ENCODE measurements at places on chromosomes 13 and 19.
A peak's percentile ranks its signal among the peaks of the same experiment; 100 is the strongest.

- no peaks in the 10 kb centered on the region for H3K4me1 ChIP-seq
- no peak overlapping the region for H3K27ac ChIP-seq
- no peaks in the 10 kb centered on the region for H3K36me3 ChIP-seq
- H3K4me3 ChIP-seq, result no peak overlapping the region
- no peaks in the 10 kb centered on the region for H3K27me3 ChIP-seq
Measured at GRCh38 chr13:44715287-44716230, 139.4 kb upstream of the TSC22D1 start.

- H3K27me3 ChIP-seq, result no peaks in the 10 kb centered on the region
- no peaks in the 10 kb centered on the region for H3K36me3 ChIP-seq
- H3K4me3 ChIP-seq, result no peak overlapping the region
- DNase-seq, result no peak
- no peak overlapping the region for H3K27ac ChIP-seq
Measured at GRCh38 chr13:37616131-37616530, 17.6 kb upstream of the POSTN start.

- H3K27ac ChIP-seq, result no peak overlapping the region
- H3K4me1 ChIP-seq, result no peaks in the 10 kb centered on the region
- H3K36me3 ChIP-seq, result no peaks in the 10 kb centered on the region
- no peak for DNase-seq
- no peak overlapping the region for H3K4me3 ChIP-seq
Measured at GRCh38 chr19:28535352-28535775, 677.6 kb downstream of the UQCRFS1 start.

GRCh38 chr19:6577476-6578125 is 13.3 kb downstream of the CD70 start:
- no peak for DNase-seq
- H3K27me3 ChIP-seq, result no peaks in the 10 kb centered on the region
- no peaks in the 10 kb centered on the region for H3K4me1 ChIP-seq
- H3K36me3 ChIP-seq, result no peaks in the 10 kb centered on the region
- peak overlapping the region; percentile 29 for H3K27ac ChIP-seq

GRCh38 chr13:96415831-96416385 is 326.0 kb downstream of the HS6ST3 start:
- H3K36me3 ChIP-seq, result no peaks in the 10 kb centered on the region
- H3K27me3 ChIP-seq, result no peaks in the 10 kb centered on the region
- H3K27ac ChIP-seq, result no peak overlapping the region
- DNase-seq, result no peak

- DNase-seq, result no peak
- H3K27me3 ChIP-seq, result no peaks in the 10 kb centered on the region
- H3K36me3 ChIP-seq, result peaks cover 10% of the 10 kb centered on the region
- H3K4me3 ChIP-seq, result no peak overlapping the region
Measured at GRCh38 chr19:6223461-6224307, 56.1 kb downstream of the MLLT1 start.

GRCh38 chr13:27622102-27622820 is 569 bp downstream of the POLR1D start:
- H3K36me3 ChIP-seq, result peaks cover 13% of the 10 kb centered on the region
- no peaks in the 10 kb centered on the region for H3K27me3 ChIP-seq
- no peak for DNase-seq
- H3K4me1 ChIP-seq, result peaks cover 12% of the 10 kb centered on the region

DNA sequence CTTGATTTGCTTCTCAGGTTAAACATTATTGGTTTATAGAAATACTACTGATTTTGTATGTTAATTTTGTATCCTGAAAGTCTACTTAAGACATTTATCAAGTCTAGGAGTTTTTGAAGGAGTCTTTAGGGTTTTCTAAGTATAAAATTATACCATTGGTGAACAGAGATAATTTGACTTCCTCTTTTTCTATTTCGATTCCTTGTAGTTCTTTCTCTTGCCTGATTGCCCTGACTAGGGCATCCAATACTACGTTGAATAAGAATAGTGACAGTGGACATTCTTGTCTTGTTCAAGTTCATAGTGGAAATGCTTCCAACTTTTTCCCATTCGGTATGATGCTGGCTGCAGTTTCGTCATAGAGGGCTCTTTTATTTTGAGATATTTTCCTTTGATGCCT is 807.5 kb upstream of the SLC10A2 start:
- DNase-seq, result no peak
- no peaks in the 10 kb centered on the region for H3K27me3 ChIP-seq
- H3K4me3 ChIP-seq, result no peak overlapping the region

DNA sequence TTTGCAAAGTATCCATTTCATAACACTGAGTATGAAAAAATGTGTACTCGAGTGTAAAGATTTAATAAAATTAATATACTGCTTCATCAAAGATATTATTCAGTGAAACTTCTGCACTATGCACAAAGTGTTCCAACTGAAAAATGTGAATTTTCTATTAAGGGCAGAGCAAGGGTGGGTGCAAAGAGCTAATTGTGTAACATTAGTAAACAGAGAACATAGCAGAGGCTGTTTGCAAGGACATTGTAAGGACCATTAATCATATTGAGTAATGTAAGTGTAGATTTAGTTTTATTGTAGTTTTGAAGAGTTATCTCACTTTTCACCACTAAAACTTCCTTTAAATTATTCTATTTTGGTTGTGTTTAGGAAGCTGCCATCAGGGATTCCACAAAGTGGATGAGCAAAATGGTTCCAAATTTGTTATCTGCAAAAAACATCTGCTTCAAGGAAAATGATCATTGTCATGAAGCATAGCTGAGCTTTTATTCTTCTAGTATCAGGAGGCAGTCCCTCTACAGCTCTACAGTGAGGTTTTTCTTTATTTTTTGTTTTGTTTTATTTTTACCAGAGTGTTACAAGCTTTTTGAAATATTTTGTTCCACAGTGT is 1375.4 kb downstream of the SLITRK1 start:
- H3K27ac ChIP-seq, result no peak overlapping the region
- no peaks in the 10 kb centered on the region for H3K27me3 ChIP-seq
- H3K4me3 ChIP-seq, result no peak overlapping the region
- H3K4me1 ChIP-seq, result no peaks in the 10 kb centered on the region
- no peaks in the 10 kb centered on the region for H3K36me3 ChIP-seq

DNA sequence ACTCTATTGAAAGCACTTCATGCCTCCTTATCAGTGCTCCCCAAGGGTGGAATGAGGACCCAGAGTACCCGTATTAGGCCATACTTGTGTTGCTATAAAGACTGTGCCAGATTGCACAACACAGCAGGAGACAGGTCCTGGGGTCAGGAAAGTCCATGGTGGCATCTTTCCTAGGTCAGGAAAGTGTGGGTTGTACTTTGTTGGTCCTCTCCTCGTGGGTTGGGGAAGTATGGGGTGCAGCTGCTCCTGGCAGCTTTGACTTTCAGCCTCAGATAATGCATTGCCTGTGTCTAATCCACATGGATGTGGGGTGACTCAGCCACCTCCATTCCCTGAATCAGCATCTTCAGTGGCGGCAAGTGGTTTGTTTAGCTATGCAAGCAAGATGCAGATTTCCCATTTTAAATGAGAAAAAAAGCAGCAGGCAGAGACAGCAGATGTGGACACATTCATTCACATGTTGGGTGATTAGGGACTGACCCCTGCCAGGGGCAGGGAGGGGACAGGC is 8.4 kb upstream of the CYP2B6 start:
- H3K4me3 ChIP-seq, result peak overlapping the region; percentile 9
- no peak overlapping the region for H3K27ac ChIP-seq
- H3K4me1 ChIP-seq, result peaks cover 35% of the 10 kb centered on the region
- peak; percentile 63 for DNase-seq

DNA sequence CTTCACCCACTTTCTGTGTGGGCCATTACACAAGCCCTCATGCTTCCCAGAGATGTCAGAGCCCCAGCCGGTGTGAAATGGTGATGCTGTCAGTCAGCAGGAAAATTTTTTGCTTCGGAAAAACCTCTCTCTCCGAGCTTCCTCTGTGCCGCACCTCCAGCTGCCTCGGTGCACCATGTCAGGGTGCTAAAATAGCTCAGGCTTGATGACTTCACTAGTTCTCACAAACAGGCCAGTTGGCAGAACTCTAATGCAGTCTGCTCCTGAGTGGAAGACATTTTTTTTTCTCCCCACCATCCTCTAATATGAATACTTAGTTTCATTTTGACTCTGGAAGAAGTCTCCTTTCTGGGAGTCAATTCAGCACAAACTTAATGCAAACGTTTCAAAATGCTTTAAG is 71.3 kb downstream of the KLF12 start:
- H3K36me3 ChIP-seq, result no peaks in the 10 kb centered on the region
- no peak overlapping the region for H3K27ac ChIP-seq
- no peak overlapping the region for H3K4me3 ChIP-seq
- no peak for DNase-seq
- no peaks in the 10 kb centered on the region for H3K4me1 ChIP-seq
- no peaks in the 10 kb centered on the region for H3K27me3 ChIP-seq

GRCh38 chr13:21399741-21400140 is 59.4 kb downstream of the ZDHHC20 start:
- H3K4me3 ChIP-seq, result no peak overlapping the region
- DNase-seq, result no peak
- H3K36me3 ChIP-seq, result 0 out of 2 replicates have a peak, but pooled peaks cover 3% of the 10 kb centered on the region

All from H1 (cell line).